NCI-H1417 treated with DMSO at 0.1 percent for 48 hours (cell line): ENCODE measurements at places on chromosomes 5 and 9.

- DNase-seq: no peak
Observed at GRCh38 chr5:117379521-117379920, 804.9 kb upstream of the SEMA6A start.

GRCh38 chr5:56552612-56553268, 262.6 kb upstream of the MAP3K1 start:
- DNase-seq: no peak

DNA sequence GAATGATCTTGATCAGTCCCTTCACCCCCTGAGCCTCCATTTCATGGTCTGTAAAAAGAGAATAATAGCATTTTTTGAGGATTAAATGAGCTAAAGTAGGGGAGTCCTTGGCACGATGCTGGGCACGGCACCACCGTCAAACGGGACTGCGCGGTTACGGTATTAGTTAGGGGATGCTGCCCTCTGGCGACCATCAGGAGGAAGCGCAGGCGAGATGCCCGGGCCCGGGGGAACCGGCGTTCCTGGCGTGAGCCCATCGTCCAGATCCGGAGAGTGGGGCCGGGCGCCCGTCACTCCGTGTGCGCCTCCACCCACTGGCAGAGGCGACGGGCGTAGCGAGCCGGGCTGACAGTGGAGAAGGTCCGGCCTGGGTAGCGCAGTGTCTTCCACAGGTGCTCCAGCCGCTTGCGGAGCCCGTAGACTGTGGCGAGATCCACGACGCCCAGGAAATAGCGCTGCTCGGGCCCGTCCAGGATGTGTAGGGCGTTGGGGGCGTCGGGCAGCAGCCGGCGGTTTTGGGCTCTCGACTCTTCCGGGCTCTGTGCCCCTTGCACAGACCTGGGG, 4.8 kb upstream of the ST6GALNAC4 start:
- peak; percentile 37 for DNase-seq

DNA sequence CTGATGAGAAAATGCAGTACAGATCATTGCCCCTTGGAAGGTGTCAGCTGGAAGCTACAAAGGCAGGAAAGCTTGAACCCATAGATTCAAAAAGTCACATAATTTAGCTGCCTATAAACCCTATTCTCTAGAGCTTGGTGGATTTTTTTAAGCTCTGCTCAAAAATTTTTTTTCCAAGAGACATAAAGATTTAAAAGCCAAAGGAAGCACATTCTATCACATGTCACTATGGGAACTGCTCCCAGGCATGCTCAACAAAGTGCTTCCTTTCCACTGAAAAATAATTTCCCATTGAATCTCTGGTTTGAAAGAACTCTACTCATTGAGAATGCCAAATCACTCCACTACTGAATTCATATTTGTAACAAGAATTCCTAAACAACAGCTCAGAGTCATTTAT, 419.8 kb downstream of the CETN3 start:
- no peak for DNase-seq

GRCh38 chr5:111099058-111099778, 7.1 kb downstream of the WDR36 start:
- no peak for DNase-seq

DNA sequence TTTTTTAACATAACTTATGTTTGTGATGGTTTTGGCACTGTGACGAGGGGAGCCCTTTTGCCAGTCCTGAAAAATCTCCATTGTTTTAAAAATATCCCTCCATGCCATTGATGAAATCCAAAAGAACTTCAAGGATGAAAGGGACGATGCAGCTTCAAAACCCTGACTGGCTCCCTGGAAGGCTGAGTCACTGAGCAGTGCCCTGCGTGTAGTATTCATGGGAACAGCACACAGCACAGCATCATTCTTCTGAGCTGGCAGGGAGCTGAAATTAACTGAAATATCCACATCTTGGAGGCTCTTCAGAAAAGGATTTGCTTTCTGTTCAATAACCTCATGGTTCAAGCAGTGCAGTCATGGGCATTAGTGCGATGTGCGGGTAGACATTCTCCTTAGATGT, 29.7 kb downstream of the PDE4D start:
- no peak for DNase-seq

- no peak for DNase-seq
Observed at GRCh38 chr9:136031741-136032730, 63.1 kb downstream of the NACC2 start.
